Caco-2 (cell line): ENCODE measurements at places on chromosomes 1 and 21. TPM values are rescaled to one million over a fixed set of nuclear protein-coding genes. Genes with fewer than 3 reads are reported as not detected.

- no peaks in the 10 kb centered on the region for H3K4me1 ChIP-seq
- H3K27me3 ChIP-seq = no peaks in the 10 kb centered on the region
- H3K27ac ChIP-seq = no peak overlapping the region
Observed at GRCh38 chr21:29546071-29546470, 247.3 kb downstream of the BACH1 start.

DNA sequence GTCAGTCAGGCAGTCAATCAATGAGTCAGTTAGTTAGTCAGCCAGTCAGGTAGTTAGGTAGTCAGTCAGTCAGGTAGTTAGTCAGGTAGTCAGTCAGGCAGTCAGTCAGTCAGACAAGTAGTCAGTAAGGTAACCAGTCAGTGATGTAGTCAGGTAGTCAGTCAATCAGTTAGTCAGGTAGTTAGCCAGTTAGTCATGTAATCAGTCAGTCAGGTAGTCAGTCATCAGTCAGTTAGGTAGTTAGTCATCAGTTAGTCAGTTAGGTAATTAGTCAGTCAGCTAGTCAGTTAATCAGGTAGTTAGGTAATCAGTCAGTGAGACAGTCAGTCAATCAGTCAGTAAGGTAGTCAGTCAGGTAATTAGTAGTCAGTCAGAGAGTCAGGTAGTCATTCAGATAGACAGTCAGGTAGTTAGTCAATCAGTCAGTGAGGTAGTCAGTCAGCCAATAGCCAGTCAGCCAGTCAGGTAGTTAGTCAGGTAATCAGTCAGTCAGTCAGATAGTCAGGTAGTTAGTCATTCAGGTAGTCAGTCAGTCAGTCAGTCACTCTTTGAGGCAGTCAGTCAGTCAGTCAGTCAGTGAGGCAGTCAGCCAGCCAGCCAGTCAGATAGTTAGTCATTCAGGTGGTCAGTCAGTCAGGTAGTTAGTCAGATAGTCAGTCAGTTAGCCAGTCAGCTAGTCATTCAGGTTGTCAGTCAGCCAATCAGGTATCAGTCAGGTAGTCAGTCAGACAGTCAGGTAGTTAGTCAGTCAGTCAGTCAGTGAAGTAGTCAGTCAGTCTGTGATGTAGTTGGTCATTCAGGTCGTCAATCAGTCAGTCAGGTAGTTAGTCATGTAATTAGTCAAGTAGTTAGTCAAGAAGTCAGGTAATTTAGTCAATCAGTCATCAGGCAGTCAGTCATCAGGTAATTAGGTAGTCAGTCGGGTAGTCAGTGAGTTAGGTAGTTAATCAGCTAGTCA, 15.3 kb downstream of the KRTAP10-1 start:
- H3K36me3 ChIP-seq = no peaks in the 10 kb centered on the region
- H3K4me3 ChIP-seq = no peak overlapping the region
- H3K27me3 ChIP-seq = no peaks in the 10 kb centered on the region

GRCh38 chr1:14593302-14593701, 5.2 kb upstream of the KAZN start:
- no peak overlapping the region for H3K27ac ChIP-seq
- no peaks in the 10 kb centered on the region for H3K4me1 ChIP-seq
- DNase-seq = no peak

DNA sequence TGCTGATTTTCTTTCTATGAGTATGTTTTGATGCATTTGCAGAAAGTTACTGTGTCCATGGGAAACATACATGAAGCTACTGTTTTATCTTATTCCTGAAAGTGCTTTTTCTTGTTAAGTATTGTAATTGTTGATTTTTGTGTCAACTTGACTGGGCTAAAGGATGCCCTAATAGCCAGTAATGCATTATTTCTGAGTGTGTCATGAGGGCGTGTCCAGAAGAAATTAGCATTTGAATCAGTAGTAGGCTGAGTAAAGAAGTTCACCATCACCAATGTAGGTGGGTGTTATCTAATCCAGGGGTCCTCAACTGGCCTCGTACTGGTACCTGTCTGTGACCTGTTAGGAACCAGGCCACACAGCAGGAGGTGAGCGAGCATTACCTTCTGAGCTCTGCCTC, 760.2 kb downstream of the PLA2G4A start:
- H3K4me3 ChIP-seq = no peak overlapping the region
- no peaks in the 10 kb centered on the region for H3K4me1 ChIP-seq
- H3K27me3 ChIP-seq = no peaks in the 10 kb centered on the region

DNA sequence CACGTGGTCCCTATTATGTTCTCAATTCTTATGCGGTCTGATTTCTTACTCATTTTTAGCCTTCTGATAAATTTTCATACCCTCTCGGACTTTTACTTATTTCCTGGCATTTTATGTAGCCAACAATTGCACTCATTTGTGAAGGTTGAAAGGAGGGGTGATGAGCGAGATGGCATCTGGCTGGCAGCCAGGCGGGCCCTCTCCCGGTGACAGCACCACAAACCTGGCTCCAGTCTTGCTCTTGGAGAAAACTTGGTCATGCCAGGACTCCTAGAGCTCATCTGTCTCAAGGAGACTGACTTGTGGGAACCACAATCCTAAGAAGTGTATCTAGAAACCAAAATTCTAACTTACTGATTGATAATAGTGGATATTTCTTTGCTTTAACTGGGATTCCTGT, 14.6 kb upstream of the AHCTF1 start:
- no peaks in the 10 kb centered on the region for H3K4me1 ChIP-seq
- no peak overlapping the region for H3K27ac ChIP-seq
- no peak for DNase-seq
- no peaks in the 10 kb centered on the region for H3K27me3 ChIP-seq

The EFNA3 gene
- total RNA-seq = 3.4 and 3.5 TPM in 2 replicates

DNA sequence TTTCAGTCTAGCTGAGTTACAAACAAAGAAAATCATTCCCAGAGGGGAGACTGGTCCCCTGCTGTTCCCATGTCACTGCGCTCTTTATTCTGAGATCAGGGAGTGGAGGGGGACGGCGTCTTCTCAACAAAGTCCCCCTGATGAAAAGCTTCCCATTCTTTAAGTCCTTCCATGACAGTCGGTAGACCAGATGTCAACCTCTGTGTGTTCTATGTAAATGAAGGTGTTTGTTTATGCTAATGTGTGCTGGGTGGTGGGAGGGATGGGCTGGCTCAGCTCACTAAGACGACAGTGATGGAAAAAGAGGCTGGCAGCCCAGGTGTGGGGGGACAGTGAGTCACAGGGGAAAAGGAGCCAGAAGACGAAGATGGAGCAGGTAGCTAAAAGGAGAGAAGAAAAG, 148.2 kb upstream of the KLHDC7A start:
- H3K27me3 ChIP-seq = no peaks in the 10 kb centered on the region; the same call in 1 of the 2 replicates
- H3K27ac ChIP-seq = no peak overlapping the region
- H3K4me3 ChIP-seq = no peak overlapping the region
- DNase-seq = no peak
- H3K36me3 ChIP-seq = no peaks in the 10 kb centered on the region

DNA sequence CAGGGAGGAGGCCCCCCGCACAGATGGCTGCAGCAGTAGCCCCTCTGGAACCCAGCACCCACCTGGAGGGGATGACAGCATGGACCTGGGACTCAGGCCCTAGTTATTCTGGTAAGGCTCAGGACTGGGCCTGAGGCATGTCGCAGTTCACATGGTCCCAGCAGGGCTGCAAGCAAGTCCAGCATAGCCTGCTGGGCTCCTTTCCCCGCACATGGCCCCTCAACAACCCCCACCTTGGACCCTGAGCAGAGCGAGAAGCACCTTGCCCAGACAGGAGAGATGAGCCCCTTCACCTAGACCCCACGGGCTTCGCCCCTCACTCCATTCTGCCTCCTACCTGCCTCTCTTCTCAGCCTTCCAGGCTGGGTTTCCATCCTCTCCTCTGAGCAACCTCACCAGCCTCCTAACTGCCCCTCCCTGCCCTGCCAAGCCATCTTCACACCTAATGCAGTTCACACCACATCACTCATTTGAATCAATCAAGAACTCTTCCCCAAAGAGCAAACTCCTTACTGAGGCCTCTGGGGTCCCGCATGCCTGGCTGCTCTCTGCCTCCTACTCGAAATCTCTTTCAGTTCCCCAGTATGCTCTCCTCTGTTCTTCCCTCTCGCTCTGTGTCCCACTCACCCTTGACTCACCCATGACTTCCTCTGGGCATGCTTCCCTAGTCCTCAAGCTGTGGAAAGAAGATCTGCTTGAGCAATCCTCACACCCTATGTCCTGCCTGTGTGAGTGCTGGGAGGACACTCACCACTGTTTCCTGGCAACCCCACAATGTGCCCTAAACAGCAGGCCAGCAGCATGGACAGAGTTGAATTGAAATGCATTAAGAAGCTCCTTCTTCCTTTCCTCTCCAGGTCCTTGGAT, 9.4 kb upstream of the THEMIS2 start:
- no peaks in the 10 kb centered on the region for H3K4me1 ChIP-seq
- H3K4me3 ChIP-seq = no peak overlapping the region
- H3K27ac ChIP-seq = no peak overlapping the region
- no peaks in the 10 kb centered on the region for H3K36me3 ChIP-seq
- no peak for DNase-seq

- H3K27me3 ChIP-seq = no peaks in the 10 kb centered on the region
- peak overlapping the region; percentile 39 for H3K27ac ChIP-seq
- no peaks in the 10 kb centered on the region for H3K36me3 ChIP-seq
- H3K4me3 ChIP-seq = peak overlapping the region; percentile 39
Observed at GRCh38 chr1:47507881-47508701, 70.2 kb downstream of the FOXD2 start.

DNA sequence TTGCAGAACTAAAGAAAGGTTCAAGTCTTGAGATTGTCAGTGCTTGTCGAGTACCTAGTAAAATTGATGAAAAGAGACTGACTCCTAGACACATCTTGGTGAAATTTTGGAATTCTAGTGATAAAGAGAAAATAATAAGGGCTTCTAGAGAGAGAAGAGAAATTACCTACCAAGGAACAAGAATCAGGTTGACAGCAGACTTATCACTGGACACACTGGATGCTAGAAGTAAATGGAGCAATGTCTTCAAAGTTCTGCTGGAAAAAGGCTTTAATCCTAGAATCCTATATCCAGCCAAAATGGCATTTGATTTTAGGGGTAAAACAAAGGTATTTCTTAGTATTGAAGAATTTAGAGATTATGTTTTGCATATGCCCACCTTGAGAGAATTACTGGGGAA, 16.3 kb downstream of the L1TD1 start:
- H3K36me3 ChIP-seq = no peaks in the 10 kb centered on the region
- H3K27ac ChIP-seq = no peak overlapping the region
- no peak for DNase-seq
- no peaks in the 10 kb centered on the region for H3K27me3 ChIP-seq
- H3K4me1 ChIP-seq = no peaks in the 10 kb centered on the region

- H3K27ac ChIP-seq = no peak overlapping the region
- H3K27me3 ChIP-seq = no peaks in the 10 kb centered on the region
- no peak for DNase-seq
- H3K4me1 ChIP-seq = no peaks in the 10 kb centered on the region
- H3K36me3 ChIP-seq = no peaks in the 10 kb centered on the region
Observed at GRCh38 chr1:236207121-236207520, 64.8 kb downstream of the GPR137B start.

- DNase-seq = no peak
- H3K36me3 ChIP-seq = no peaks in the 10 kb centered on the region
- H3K4me1 ChIP-seq = no peaks in the 10 kb centered on the region
- no peak overlapping the region for H3K27ac ChIP-seq
- H3K27me3 ChIP-seq = no peaks in the 10 kb centered on the region
Observed at GRCh38 chr1:30768830-30769718, 11.5 kb upstream of the LAPTM5 start.

- no peak for DNase-seq
- peaks cover 24% of the 10 kb centered on the region for H3K4me1 ChIP-seq
- no peak overlapping the region for H3K4me3 ChIP-seq
- no peaks in the 10 kb centered on the region for H3K27me3 ChIP-seq
- no peaks in the 10 kb centered on the region; the same call in 1 of the 2 replicates for H3K36me3 ChIP-seq
- no peak overlapping the region for H3K27ac ChIP-seq
Observed at GRCh38 chr21:43928222-43929125, 63.5 kb downstream of the AGPAT3 start.

DNA sequence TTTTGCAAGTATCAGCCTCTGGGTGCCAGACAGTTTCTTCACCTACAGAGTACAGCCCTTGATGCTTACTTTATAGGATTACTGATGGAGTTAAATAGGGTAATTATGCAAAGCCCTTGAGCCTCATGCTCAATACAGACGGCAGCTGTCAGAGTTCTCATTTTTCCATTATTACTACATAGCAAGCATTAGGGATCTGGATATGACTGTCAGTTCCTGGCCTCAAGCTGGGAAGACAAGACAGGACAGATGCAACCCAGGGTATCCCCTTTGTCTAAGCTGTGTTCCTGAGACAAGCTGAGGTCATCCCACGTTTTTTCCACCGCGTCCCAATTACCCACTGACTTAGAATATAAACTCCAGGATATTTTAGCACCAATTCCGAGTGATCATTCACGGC, 94.4 kb downstream of the SLC35F3 start:
- no peak overlapping the region for H3K27ac ChIP-seq
- no peak overlapping the region for H3K4me3 ChIP-seq
- no peak for DNase-seq
- no peaks in the 10 kb centered on the region for H3K27me3 ChIP-seq
- H3K4me1 ChIP-seq = no peaks in the 10 kb centered on the region

DNA sequence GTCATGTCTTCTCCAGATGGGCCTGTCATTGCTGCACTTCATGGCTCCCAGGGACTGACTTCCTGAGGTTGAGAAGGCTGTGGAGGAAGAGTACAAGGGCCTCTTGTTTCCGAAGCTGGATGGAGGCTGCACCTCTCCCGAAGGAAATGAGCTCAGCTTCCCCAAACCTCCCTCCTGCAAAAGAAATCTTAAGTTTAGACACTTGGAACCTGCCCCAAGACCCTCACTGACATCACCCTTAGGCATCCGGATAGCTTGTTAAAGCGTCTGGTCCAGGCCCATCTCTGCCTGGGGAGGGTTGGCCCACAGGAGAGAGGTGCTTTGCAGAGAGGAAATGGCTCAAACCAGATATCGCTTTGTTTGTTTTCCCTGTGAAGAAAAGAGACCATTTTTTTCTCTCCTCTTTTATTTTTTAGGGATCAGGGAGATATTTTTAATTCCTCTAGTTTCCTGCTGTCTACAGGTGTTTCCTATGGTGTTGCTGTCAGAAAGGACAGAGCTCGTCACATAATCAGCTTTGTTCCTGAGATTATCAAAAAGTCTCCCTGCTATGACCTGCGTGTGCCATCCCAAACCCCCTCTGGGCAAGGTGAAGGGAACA, 25.0 kb downstream of the RCSD1 start:
- no peak overlapping the region for H3K4me3 ChIP-seq
- peaks cover 5% of the 10 kb centered on the region; the same call in 1 of the 2 replicates for H3K4me1 ChIP-seq
- H3K27me3 ChIP-seq = no peaks in the 10 kb centered on the region
- no peaks in the 10 kb centered on the region for H3K36me3 ChIP-seq

DNA sequence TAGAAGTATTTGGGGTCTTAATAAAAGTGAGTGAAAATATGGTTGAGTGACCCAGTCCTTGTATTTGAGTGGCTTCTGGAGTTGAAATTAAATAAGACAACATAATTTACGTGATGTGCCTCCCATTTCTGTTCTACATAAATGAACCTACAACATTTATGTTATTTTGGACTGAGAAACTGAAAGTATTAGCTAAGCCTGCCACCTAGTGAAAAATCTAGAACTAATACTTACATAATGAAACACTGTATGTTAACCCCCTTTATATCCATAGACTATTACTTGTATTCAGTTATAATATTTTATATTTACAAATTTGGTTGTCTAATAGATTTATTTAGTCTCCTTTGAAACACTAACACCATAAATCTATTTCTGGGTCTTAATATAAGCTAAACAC, 298.9 kb downstream of the KCNT2 start:
- H3K27ac ChIP-seq = no peak overlapping the region
- H3K4me1 ChIP-seq = no peaks in the 10 kb centered on the region
- no peak overlapping the region for H3K4me3 ChIP-seq
- no peak for DNase-seq
